RCC 7860 (cell line): ENCODE measurements at places on chromosomes 1 and 21.

GRCh38 chr1:118366286-118366685 is 181.3 kb upstream of the SPAG17 start:
- no peak for DNase-seq

GRCh38 chr1:174800216-174800851 is 199.4 kb upstream of the CACYBP start:
- DNase-seq = no peak

DNA sequence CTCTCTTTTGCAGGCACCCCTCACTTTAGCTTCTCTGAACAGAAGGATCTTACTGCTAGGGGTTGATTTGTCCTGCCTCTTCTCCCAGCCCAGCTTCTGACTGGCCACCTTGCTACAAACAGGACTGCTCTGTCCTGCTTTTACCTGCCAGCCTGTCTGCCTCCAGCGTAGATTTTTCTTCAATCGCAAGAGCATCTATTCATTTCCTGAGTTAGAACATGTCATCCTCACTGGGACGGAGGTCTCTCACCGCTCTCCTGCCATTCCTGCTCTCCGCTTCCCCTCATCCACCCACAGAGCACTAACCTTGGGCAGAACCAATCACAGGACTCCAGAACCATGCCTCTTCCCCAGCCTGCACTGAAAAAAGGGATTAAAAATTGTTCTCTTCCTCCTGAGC is 3.5 kb upstream of the ATP1B1 start:
- no peak for DNase-seq

DNA sequence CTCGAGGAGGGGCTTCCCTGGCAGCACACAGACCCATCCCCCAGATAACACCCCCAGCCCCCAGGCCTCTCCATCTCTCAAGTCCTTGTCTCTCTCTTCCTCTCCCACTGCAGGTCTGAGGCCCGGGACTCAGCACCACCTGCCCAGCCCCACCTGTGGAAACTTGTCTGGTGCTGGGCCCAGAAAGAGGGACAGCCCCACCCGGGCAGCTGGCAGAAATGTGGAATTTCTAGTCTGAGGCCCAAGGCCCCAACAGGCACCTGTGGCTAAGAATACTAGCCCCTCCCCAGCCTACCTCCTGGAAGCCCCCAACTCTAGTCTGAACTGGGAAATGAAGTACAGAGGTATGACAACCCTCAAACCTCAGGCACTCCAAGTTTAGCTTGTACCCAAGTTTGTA is 15.4 kb downstream of the TTC39A start:
- no peak for DNase-seq

- no peak for DNase-seq
Observed at GRCh38 chr1:213623064-213623581, 364.6 kb upstream of the PROX1 start.

DNA sequence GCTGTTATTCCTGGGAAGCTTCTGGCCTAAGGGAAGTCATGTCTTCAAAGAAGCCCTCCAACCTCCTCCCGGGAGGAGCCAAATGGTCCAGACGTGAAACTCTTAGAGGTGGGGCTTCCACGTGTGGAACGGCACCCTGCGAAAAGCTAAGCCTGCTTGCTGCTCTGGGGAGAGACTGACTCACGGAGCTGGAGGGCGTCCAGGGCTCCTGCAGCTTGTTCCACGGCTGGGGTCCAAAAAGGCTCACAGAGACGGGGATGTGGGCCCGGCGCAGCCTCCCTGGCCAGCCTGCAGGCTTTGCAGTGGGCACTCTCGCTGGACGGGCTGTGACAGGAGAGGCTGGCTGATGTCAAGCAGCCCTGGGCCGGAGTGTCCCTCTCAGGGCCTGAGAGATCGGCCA is 105.1 kb downstream of the COLGALT2 start:
- no peak for DNase-seq
